SK-N-DZ (cell line): ENCODE measurements at places on chromosomes 3 and 15.
A peak's percentile ranks its signal among the peaks of the same experiment; 100 is the strongest.

GRCh38 chr15:69150336-69150735 is 10.1 kb upstream of the GLCE start:
- DNase-seq, result no peak

- DNase-seq, result no peak
Observed at GRCh38 chr15:57156210-57156884, 220.0 kb upstream of the CGNL1 start.

- DNase-seq, result no peak
Observed at GRCh38 chr3:23501201-23501802, 298.2 kb downstream of the UBE2E2 start.

DNA sequence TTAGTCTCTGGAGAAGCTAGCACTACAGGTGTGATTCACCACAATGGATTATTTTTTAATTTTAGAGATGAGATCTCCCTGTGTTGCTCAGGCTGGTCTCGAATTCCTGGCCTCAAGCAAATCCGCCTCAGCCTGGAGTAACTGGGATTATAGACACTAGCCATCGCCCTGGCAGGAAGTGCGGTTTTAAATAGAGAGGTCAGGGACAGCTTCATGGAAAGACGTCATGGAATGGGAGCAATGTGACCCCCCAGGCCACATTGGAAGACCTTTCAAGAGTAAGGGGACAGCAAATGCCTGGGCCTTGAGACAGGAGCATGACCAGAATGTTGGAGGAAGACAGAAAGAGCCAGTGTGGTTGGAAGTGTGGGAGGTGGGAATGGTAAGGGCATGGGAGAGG is 2.2 kb upstream of the ISG20 start:
- DNase-seq, result no peak

GRCh38 chr3:1532935-1533606 is 440.2 kb downstream of the CNTN6 start:
- peak; percentile 43 for DNase-seq

DNA sequence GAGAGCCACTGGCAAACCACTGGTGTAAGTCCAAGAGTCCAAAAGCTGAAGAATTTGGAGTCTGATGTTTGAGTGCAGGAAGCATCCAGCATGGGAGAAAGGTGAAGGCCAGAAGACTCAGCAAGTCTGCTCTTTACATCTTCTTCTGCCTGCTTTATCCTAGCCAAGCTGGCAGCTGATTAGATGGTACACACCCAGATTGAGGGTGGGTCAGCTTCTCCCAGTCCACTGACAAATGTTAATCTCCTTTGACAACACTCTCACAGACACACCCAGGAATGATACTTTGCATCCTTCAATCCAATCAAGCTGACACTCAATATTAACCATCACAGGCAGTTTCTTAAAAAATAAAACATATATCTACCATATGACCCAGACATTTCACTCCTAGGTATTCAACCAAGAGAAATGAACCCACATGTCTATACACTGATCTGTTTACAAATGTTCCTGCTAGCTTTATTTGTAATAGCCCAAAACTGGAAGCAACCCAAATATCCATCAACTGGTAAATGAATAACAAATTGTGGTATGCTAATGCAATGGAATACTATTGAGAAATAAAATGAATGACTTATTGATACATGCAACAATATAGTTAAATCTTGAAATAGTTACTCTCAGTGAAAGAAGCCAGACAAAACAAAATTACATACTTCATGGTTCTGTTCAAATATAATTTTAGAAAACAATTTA is 373.8 kb downstream of the ZNF385D start:
- no peak for DNase-seq

DNA sequence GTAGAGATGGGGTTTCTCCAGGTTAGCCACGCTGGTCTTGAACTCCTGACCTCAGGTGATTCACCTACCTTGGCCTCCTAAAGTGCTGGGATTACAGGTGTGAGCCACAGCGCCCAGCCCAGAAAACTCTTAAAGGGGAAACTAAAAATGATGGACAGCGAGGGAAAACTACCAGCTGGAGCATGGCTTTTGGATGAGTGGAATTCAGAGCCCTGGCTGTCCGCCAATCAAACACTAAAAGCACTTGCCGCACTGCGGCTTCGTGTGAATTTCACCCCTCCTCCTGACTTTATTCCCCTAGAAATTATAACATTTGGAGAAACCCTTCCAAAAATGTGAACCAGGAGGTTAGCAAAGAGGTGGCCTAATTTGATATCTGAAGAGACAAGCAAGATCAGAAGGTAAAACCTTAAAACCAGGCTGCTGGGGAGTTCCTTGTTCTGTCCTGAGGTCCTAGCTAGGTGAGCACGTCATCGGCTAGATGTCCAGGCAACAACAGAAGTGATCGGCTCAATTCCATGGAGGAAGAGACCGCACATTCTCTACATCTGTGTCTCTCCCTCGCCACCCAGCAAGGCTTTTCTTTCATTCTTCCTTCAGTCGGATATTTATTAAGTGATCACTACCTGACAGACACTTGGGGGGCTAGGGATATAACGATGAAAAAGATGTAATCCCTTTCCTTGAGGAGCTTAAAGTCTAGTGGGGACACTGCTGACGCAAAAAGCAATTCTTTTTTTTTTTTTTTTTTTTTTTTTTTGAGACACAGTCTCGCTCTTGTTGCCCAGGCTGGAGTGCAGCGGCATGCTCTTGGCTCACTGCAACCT is 1.7 kb downstream of the TM4SF19 start:
- DNase-seq, result no peak

DNA sequence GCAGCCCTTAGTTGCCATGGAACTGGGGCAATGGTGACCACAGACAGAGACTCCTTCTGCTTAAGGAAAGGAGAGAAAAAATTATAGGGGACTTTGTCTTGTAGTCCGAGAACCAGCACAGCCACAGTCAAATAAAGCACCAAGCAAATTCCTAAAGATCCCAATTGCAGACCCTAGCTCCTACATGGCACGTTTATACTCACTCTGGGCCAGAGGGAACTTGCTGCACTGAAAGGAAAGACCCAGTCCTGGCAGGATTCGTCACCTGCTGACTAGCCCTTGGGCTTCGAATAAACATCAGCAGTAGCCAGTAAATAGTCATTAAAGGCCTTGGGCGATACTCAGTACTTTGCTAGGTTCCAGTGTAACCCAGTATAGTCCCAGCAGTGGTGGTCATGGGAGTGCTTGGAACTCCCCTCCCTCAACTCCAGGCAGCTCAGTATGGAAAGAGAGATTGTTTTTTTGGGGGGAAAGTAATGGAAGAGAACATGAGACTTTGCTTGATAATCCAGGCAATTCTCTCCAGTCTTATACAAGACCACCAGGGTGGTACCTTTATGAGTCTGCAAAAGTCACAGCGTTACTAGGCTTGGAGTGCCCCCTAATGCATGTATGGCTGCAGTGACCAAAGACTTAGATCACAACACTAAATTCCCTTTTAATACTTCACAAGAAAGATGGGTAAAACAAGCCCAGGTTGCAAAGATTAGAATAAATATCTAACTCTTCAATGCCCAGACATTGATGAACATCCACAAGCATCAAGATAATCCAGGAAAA is 66.4 kb upstream of the AGTR1 start:
- peak; percentile 13 for DNase-seq

DNA sequence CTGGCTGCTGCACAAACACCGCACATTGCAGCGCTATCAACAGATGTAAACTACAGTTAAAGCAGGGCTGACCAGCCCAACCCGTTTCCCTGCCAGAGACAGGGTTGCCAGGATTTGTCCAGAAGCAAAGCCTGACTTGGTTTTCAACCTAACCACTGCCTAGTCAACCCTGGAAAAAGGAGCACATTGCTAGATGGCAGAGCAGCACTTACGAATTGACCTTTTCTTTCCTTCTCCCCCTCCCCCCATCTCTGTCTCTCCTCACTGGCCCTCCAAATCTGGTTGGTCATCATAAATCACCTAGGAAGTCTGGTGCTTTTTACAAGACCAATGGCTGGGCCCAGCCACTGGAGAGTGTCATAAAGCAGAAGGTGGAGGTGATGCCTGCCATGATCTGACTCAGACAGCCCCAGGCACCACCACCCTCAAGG is 51.3 kb downstream of the ABCC5 start:
- no peak for DNase-seq

GRCh38 chr15:81012588-81012987 is 11.9 kb downstream of the TLNRD1 start:
- DNase-seq, result no peak

- DNase-seq, result no peak
Observed at GRCh38 chr3:128858167-128858566, 21.3 kb upstream of the ACAD9 start.
